Activated naive CD8-positive, alpha-beta T cell treated with anti-CD3 and anti-CD28 coated beads for 36 hours (primary cell): ENCODE measurements at places on chromosomes 16 and 17. TPM values are rescaled to one million over a fixed set of nuclear protein-coding genes. Genes with fewer than 3 reads are reported as not detected.
A peak's percentile ranks its signal among the peaks of the same experiment; 100 is the strongest.

DNA sequence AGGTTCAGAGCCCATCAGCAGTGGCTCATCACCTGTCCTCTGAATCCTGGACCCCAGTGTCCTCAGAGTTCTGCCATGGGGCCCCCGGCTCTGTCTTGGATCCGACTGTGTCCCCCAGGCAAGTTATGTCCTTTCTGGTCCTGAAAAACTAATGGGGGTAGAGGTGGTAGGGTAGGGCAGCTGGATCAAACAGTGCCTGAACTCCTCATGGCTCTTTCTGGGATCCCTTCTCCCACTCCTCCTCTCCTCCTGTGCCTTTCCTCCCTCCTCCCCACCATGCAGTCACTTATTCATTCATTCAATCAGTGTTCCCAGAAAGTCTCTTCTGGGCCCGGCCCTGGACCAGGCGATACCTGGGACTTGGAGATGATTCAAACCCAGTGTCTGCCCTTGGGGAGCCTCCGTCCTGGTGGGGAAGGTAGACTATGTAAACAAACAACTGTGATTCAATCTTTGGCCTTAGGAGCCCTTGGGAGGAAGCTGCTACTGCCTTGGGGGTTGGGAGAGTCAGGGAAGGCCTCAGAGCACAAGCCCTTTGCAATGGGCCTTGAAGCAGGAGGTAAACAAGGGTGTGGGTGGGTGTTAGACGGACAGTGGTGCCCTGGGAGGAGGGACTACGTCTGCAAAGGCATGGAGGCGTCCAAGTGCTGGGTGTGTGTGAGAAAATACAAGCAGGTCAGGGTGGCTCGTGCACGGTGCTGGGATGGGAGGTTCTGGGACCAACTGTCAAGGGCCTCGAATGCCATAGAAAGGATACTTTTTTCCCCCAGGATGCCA lies 6.4 kb upstream of the FAM83G start:
- no peak overlapping the region for H3K4me3 ChIP-seq
- no peaks in the 10 kb centered on the region for H3K27me3 ChIP-seq
- H3K4me1 ChIP-seq, result peaks cover 10% of the 10 kb centered on the region

ZG16 gene
- total RNA-seq, result not detected

DNA sequence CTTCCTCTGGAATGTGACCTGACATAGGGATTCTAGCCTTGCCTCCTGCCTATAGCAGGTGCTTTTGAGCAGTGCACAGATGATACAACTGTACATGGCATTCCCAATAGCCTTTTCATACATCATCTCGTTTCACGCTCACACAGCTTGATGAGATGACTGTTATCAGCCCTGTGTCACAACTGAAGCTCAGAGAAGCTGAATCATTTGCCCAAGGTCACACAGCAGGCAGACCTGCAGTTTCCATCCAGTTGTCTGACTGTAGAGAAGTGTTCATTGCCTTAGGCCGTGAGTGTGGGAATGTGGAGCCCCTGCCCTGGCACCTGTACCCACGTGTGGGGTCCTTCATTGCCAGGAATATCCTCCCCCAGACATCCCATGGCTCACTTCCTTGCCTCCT lies 20.1 kb downstream of the WFDC1 start:
- H3K36me3 ChIP-seq, result no peaks in the 10 kb centered on the region
- H3K27ac ChIP-seq, result no peak overlapping the region
- DNase-seq, result no peak

DNA sequence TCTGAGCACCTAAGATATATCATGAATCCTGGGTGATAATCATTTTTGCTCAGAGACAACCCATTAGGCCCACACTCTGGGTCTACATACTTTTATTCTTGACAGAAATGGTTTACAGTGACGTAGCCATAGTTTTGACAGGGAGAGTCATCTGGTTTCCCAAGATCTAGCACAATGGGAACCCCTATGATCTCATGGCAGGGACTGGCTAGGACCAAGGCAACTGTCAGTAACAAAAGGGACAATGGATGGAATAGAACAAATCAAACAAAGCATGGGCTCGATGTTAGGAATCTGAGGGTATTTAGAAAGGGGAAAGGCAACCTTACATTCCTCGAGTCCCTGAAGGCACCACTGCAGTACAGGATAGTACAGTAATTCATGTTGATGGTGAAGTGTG lies 20.5 kb downstream of the CFAP97D1 start:
- peaks cover 5% of the 10 kb centered on the region for H3K4me1 ChIP-seq
- no peak for DNase-seq
- H3K4me3 ChIP-seq, result no peak overlapping the region
- no peak overlapping the region for H3K27ac ChIP-seq

SYT17 gene
- total RNA-seq, result 0.14 TPM

DNA sequence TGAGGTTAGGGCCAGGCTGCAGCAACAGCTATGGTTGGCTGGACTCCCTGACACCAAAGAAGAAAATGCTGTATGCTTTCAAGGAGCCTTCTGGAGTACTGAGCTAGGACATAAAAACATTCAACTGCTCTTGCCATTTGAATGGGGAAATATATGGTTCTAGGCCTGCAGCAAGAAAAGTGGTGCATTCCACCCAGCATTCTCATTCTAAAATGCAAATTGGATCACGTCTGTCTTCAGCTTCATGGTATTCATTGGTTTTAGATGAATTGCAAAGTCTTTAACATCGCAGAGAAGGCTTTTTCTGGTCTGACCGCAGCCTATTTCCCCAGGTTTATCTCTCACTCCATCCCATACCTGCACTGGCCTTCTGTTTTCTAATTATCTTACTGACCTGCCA lies 27.1 kb upstream of the SOX9 start:
- no peak overlapping the region for H3K27ac ChIP-seq
- DNase-seq, result no peak
- H3K36me3 ChIP-seq, result no peaks in the 10 kb centered on the region
- H3K4me1 ChIP-seq, result no peaks in the 10 kb centered on the region

B4GALNT2 gene
- total RNA-seq, result not detected

DNA sequence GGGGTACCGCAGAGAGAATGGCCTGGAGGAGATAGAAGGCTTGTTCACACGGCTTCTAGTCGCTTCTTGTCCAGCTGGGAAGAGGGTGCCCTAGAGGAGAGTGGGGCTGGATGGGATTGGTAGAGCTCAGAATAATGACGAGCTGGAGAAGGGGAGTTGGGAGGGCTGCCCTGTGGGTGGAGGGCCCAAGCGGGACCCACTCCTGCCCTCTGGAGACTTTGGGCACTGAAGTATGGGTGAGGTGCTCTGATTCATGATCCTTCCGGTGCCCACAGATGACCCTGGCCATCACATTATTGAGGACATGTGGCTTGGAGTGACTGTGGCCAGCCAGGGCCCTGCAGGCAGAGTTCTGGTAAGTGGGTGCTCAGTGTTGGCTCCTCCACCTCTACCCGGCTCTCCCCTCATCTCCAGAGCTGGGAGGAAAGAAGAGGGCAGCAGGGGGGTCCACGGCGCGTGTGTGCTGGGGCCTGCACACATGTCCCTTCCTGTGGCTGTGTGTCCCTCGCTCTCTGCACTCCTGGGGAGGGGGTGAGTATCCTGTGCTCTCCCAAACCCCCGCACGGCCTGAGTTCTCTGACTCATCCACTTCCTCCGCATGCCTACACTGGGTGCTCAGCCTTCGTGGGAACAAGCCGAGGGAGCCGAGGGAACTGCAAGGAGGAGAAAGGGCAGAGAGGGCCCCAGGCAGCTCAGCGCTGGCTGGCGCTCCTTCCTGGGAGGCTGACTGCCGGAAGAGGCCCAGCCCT lies 8.5 kb downstream of the ITGA3 start:
- no peaks in the 10 kb centered on the region for H3K27me3 ChIP-seq
- H3K4me1 ChIP-seq, result no peaks in the 10 kb centered on the region
- DNase-seq, result no peak
- H3K36me3 ChIP-seq, result no peaks in the 10 kb centered on the region
- no peak overlapping the region for H3K4me3 ChIP-seq

DNA sequence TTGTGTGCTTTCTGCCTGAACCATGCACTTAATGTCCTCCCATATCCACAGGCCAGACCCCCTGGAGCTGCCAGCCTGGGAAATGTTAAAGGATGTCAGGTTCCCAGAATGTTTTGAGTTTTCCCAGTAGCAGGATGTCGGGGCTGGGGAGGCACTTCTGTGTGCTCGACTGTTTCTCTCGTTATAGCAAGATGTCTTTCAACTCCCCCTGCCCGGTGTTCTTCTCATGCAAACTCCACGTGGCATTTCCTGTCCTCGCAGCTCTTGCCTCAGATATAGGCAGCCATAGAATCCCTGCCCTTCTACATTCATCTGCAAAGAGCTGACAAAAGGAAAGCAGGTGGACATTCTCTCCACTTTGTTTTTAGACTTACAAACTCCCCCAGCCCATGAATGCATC lies 457.2 kb upstream of the CDH11 start:
- H3K27ac ChIP-seq, result no peak overlapping the region
- H3K36me3 ChIP-seq, result no peaks in the 10 kb centered on the region
- no peak overlapping the region for H3K4me3 ChIP-seq
- DNase-seq, result no peak
- no peaks in the 10 kb centered on the region for H3K27me3 ChIP-seq

DNA sequence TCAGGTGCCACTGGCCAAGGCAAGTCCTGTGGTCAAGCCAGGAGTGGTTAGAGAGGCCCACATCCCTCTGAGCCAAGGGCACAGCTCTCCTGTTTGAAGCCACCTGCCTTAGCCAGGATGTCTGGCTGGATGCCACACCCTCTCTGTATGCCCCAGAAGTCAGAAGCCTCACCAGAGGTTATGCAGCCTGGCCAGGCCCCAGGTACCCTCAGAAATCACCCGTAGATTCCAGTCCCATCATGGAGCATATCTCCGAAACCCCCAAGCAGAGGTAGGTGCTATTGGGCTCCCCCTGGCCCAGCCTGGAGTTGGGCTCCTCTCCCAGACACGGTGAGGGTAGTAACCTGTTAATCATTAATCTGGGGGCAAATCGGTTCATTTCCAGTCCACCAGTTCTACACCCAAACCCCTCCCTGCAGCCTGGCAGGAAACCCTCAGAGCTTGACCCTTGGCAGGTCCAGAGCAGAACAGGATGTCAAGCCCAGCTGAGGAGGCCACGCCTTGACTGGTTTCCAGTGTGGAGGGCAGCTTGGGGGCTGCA lies 60.6 kb upstream of the TMEM97 start:
- DNase-seq, result no peak
- no peaks in the 10 kb centered on the region for H3K4me1 ChIP-seq
- H3K36me3 ChIP-seq, result peaks cover 3% of the 10 kb centered on the region
- H3K4me3 ChIP-seq, result no peak overlapping the region
- peaks cover 18% of the 10 kb centered on the region for H3K27me3 ChIP-seq

DNA sequence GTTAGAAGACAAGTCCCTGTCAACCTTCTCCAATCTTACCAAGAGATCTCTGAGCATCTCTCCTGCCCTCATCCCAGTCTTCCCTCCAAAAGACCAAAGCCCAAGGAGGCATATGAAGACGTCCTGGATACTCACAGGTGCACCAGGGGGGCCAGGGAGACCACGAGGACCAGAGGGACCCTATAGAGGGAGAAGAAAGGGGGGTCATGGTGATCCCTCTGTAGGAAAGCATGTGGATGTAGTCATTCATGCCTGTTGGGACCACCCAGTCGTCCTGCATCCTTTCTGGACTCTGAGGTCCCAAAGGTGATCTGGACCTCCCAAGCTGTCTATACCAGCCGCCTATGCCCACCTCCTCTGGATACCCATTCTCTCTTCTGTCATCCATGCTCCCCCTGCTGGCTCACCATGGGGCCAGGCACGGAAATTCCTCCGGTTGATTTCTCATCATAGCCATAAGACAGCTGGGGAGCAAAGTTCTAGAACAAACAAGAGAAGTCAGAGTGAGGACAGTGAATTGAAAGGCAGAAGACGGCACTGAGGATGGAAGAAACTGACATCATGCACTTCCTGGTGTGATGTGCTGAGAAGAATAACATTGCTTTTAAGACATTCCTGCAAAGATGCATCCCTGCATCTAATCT lies 3.3 kb downstream of the COL1A1 start:
- H3K36me3 ChIP-seq, result no peaks in the 10 kb centered on the region
- DNase-seq, result peak; percentile 60
- H3K27ac ChIP-seq, result no peak overlapping the region
- H3K27me3 ChIP-seq, result peaks cover 38% of the 10 kb centered on the region
- no peak overlapping the region for H3K4me3 ChIP-seq

HSF5 gene
- total RNA-seq, result 3.9 TPM

DNA sequence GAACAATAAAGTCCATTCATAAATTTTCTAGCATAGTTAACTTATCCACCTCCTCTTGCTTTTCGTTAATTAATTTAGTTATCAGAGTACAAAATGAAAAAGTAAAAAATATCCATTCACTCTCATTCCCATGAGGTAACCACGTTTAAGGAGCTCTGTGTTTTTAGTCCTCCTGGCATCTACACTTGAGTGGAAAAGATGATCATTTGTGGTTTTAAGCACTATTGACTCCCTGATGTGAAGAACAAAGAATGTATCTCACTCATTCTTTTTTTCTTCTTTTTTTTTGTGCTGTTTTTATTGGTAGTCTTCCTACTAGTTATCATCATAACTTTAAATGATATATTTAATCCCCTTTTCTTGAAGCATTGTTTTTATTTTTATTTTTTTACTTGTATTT lies 26.1 kb downstream of the QPRT start:
- no peak overlapping the region for H3K27ac ChIP-seq
- no peaks in the 10 kb centered on the region for H3K27me3 ChIP-seq
- no peak overlapping the region for H3K4me3 ChIP-seq
- H3K36me3 ChIP-seq, result no peaks in the 10 kb centered on the region
- peaks cover 33% of the 10 kb centered on the region for H3K4me1 ChIP-seq
- DNase-seq, result no peak

EVI2B gene
- total RNA-seq, result 14.8 TPM

TMEM92 gene
- not detected for total RNA-seq

TLCD3B gene
- 2.0 TPM for total RNA-seq

DNA sequence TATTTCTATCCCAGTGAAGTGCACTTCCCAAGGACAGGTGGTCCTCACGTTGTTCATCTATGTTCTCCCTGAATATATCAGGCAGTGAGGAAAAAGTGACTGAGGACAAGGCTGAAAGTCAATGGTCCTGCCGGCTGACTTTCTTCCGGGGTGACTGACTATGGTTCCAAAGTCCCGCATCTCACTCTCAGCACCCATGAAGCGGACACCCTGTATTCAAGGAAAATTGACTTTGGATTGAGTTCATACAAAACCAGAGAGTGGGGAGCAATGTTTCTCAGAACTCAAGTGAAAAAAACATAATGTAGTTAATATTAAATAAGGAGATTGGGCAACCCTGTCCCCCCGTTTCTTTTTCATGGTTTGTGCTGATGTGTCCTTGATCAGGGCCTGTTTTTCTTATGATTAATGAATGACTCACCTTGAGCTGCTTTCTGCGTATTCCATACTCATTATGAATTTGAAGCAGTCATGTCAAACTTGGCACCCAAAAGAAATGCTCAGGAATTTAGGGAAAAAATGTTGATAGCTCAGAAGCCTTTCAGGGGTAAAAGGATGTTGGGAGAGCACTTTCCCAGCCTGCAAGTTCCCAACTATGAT lies 184.0 kb downstream of the CYLD start:
- no peak for DNase-seq
- H3K4me3 ChIP-seq, result no peak overlapping the region
- H3K27ac ChIP-seq, result no peak overlapping the region
- H3K27me3 ChIP-seq, result peaks cover 10% of the 10 kb centered on the region
- no peaks in the 10 kb centered on the region for H3K4me1 ChIP-seq

HIGD1B gene
- total RNA-seq, result not detected

C17orf78 gene
- total RNA-seq, result not detected

KRT33B gene
- total RNA-seq, result not detected
